ENCODE measurements at places on chromosomes 12 and 14. TPM values are rescaled to one million over a fixed set of nuclear protein-coding genes. Genes with fewer than 3 reads are reported as not detected.

The ISM2 gene
- not detected for total RNA-seq

The TMEM179 gene
- 0.08 TPM for total RNA-seq

The KRT71 gene
- not detected for total RNA-seq

The GLT8D2 gene
- total RNA-seq, result 46.4 TPM

The RITA1 gene
- total RNA-seq, result 11.8 TPM

The RERG gene
- total RNA-seq, result 0.08 TPM

The TUNAR gene
- total RNA-seq, result not detected

The GUCY2C gene
- not detected for total RNA-seq

The OASL gene
- total RNA-seq, result 0.23 TPM

The B3GNT4 gene
- not detected for total RNA-seq

The TNFRSF1A gene
- 54.4 TPM for total RNA-seq

The MGP gene
- total RNA-seq, result 26.6 TPM

The SERPINA3 gene
- 5.3 TPM for total RNA-seq

The DNAJC22 gene
- under 0.01 TPM for total RNA-seq

The VRTN gene
- not detected for total RNA-seq

The RPS6KL1 gene
- total RNA-seq, result 0.35 TPM

The ARHGEF25 gene
- 23.8 TPM for total RNA-seq

The PIWIL1 gene
- total RNA-seq, result not detected

The FGF23 gene
- total RNA-seq, result not detected

The MORN3 gene
- 2.0 TPM for total RNA-seq

The TAS2R13 gene
- total RNA-seq, result 0.70 TPM

The KRT78 gene
- total RNA-seq, result not detected

The SLC7A7 gene
- 1.2 TPM for total RNA-seq

The FKBP4 gene
- total RNA-seq, result 44.9 TPM

The CORO1C gene
- total RNA-seq, result 304 TPM

The SART3 gene
- total RNA-seq, result 105 TPM

The SMIM41 gene
- total RNA-seq, result 0.15 TPM

The AKAP5 gene
- total RNA-seq, result 0.12 TPM

The LRFN5 gene
- total RNA-seq, result 0.30 TPM

The TRHDE gene
- total RNA-seq, result 0.38 TPM

The KRT6C gene
- not detected for total RNA-seq

The STRAP gene
- 87.4 TPM for total RNA-seq

The SLC24A4 gene
- total RNA-seq, result not detected

The CPNE6 gene
- total RNA-seq, result not detected

The KLHL33 gene
- total RNA-seq, result 0.23 TPM

The RNASE2 gene
- total RNA-seq, result not detected

The MYF5 gene
- not detected for total RNA-seq

The SLC7A8 gene
- total RNA-seq, result 0.15 TPM

The DTX1 gene
- 0.15 TPM for total RNA-seq

The HOXC9 gene
- not detected for total RNA-seq

The LUM gene
- 115 TPM for total RNA-seq

The MYO1H gene
- not detected for total RNA-seq

The RAD51AP1 gene
- total RNA-seq, result 0.23 TPM

All from smooth muscle cell of the coronary artery (primary cell).